Activated CD8-positive, alpha-beta T cell treated with anti-CD3 and anti-CD28 coated beads, Interleukin-2, amount 10 ng/mL, durations not matched to agents 7 days and 5 days (primary cell): ENCODE measurements at places on chromosomes 1 and 21. TPM values are rescaled to one million over a fixed set of nuclear protein-coding genes. Genes with fewer than 3 reads are reported as not detected.

Gene PDE9A
- 8.3 TPM for total RNA-seq

Gene PER3
- total RNA-seq: 0.97 TPM

Gene SZT2
- 58.3 TPM for total RNA-seq

Gene UBL4B
- total RNA-seq: not detected

Gene MRPL9
- total RNA-seq: 111 TPM

Gene CGN
- 0.82 TPM for total RNA-seq

Gene MACO1
- 16.4 TPM for total RNA-seq

Gene TRIM58
- total RNA-seq: 0.21 TPM

Gene PLA2G4A
- total RNA-seq: not detected

Gene KCNK2
- total RNA-seq: not detected

Gene TMEM234
- 10.6 TPM for total RNA-seq

Gene DPM3
- 57.7 TPM for total RNA-seq

Gene C1QB
- total RNA-seq: not detected

Gene TACSTD2
- total RNA-seq: not detected

Gene NR1I3
- not detected for total RNA-seq

Gene CFHR3
- total RNA-seq: not detected

Gene ADAMTSL4
- not detected for total RNA-seq

Gene HMGB4
- total RNA-seq: not detected

Gene ELAVL4
- not detected for total RNA-seq

Gene FABP3
- not detected for total RNA-seq

Gene LIPI
- total RNA-seq: not detected

Gene C1orf115
- total RNA-seq: 0.10 TPM

Gene SLAMF7
- total RNA-seq: 88.5 TPM

Gene OR6N1
- not detected for total RNA-seq

Gene S100A12
- not detected for total RNA-seq

Gene HMGCS2
- total RNA-seq: not detected

Gene TRIM45
- 0.87 TPM for total RNA-seq

Gene PTPN7
- 242 TPM for total RNA-seq

Gene VAMP4
- total RNA-seq: 12.2 TPM

Gene CHI3L1
- total RNA-seq: not detected

Gene MAP3K6
- 12.3 TPM for total RNA-seq

Gene TMEM82
- total RNA-seq: not detected
